ENCODE measurements at places on chromosomes 11 and 22. TPM values are rescaled to one million over a fixed set of nuclear protein-coding genes. Genes with fewer than 3 reads are reported as not detected.

The CHEK1 gene
- 27.6 TPM for total RNA-seq

The KRTAP5-8 gene
- total RNA-seq = not detected

The PKNOX2 gene
- total RNA-seq = 0.02 TPM

The USP35 gene
- total RNA-seq = 7.0 TPM

The DEUP1 gene
- not detected for total RNA-seq

The ANO1 gene
- 2.6 TPM for total RNA-seq

The DHCR7 gene
- 47.8 TPM for total RNA-seq

The RFPL1 gene
- not detected for total RNA-seq

The ABCG4 gene
- 0.33 TPM for total RNA-seq

The MIF gene
- total RNA-seq = 487 TPM

The MYBPC3 gene
- total RNA-seq = 0.10 TPM

The TPH1 gene
- 0.01 TPM for total RNA-seq

The BACE1-AS gene
- 1.8 TPM for total RNA-seq

The MMP27 gene
- total RNA-seq = not detected

Data from A549 treated with AZD2906 at 1 μM for 4 hours (cell line).